ENCODE measurements at places on chromosomes 1 and 21. TPM values are rescaled to one million over a fixed set of nuclear protein-coding genes. Genes with fewer than 3 reads are reported as not detected.
A peak's percentile ranks its signal among the peaks of the same experiment; 100 is the strongest.

The AMIGO1 gene
- 2.4 TPM for total RNA-seq

The OR10R2 gene
- not detected for total RNA-seq

The NLRP3 gene
- total RNA-seq: 1.4 TPM

The RGS13 gene
- 0.59 TPM for total RNA-seq

The HRNR gene
- total RNA-seq: not detected

The NCAM2 gene
- not detected for total RNA-seq

The AQP10 gene
- not detected for total RNA-seq

The KIF26B gene
- 0.62 TPM for total RNA-seq

GRCh38 chr1:3405974-3406867, 48.2 kb upstream of the ARHGEF16 start:
- H3K27ac ChIP-seq: no peak overlapping the region
- H3K27me3 ChIP-seq: no peaks in the 10 kb centered on the region
- H3K4me1 ChIP-seq: no peaks in the 10 kb centered on the region
- H3K36me3 ChIP-seq: no peaks in the 10 kb centered on the region
- no peak for DNase-seq
- H3K4me3 ChIP-seq: no peak overlapping the region

DNA sequence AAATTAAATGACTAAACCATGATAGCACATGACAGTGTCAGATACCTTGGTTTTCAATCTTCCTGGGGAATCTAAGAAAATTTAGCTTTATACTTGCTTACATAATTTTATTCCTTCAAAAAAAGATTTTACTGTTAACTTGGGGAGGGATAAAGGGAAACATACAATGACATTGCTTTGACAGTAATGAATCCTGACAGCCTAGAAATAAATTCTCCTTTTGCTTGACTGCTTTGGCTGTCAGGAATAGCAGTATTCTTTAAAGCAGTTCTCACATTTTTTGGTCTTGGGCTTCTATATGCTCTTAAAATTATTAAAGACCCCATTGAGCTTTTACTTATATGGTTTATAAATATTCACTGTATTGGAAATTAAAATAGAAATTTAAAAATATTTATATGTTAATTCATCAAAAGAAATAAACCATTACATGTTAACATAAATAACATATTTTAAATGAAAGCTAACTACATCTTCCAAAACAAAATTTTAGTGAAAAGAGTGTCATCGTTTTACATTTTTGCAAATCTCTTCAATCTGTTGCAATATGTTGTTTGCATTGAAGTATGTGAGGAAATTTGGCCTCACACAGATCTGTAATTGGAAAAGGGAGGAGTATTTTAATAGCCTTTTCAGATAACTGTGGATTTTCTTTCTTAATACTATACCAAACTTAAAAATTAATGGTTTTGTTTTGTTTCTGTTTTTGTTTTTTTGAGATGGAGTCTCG, 16.1 kb downstream of the EPHX4 start:
- no peak overlapping the region for H3K27ac ChIP-seq
- H3K27me3 ChIP-seq: no peaks in the 10 kb centered on the region
- no peak for DNase-seq

DNA sequence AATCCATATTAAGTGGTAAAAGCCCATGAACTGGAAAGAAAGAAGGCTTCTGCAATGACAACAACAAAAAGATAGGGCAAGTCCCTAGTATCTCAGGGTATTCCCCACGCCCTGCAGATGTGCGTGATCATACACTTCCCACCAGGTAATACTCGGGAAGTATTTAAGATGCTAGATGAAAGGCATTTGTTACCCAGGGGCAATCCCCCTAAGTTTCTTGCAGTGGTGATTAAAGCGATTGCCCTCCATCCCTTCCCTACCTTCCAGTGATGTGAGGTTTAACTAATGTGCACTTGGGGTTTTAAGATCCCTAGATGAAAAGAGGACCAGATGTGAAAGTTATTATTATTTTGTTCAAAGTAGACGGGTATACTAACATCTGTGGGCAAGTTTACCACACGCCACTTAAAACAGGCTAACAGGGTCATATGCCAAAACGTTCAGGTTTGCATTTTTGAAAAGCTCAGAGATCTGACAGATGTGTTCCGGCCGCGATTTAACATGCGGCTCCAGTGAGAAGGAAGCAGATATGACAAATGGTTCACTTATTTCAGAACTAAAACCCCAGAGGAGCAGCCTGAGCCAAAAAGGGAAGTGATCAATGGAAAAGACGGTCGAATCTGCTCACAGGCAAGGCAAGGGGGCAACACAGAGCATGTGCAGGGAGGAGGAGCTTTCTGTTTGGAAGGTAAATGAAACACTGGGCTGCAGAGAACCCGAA, 17.4 kb downstream of the TIAM1 start:
- no peaks in the 10 kb centered on the region for H3K27me3 ChIP-seq
- H3K4me3 ChIP-seq: peak overlapping the region; percentile 38
- DNase-seq: peak; percentile 66
- H3K27ac ChIP-seq: peak overlapping the region; percentile 52
- no peaks in the 10 kb centered on the region for H3K36me3 ChIP-seq
- peaks cover 14% of the 10 kb centered on the region for H3K4me1 ChIP-seq

DNA sequence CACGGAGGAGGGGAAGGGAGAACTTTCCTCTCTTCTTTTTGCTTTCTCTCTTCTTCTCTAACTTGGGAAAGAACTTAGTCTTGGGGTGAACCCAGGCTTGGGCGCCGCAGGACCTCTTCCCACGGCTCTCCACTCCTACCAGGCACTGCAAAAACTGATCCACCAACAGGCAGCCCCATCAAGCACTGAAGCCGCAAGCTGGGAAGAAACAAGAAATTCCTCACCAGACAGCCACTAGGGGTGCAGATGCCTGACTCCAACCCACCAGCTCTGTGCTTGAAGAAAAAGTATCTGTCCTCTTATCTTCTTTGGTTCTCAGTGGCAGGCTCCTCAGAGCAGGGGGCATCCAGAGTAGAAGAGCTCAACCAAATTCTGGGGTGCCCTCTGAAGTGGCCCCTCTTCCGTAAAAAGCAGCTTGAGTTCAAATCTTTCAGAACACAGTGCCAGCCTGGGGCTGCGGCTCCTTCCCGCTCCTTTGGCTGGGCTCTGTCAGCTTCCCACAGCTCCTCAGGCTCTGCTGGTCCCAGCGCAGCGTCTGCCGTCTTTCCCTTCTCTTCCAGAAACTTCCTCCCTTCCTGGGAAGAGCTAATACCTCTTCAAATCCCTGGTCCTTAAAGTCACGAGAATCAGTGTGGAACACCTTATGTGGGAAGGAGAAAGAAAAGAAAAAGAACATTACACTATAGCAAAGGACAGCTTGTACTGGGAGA, 2.4 kb downstream of the SLC41A1 start:
- no peaks in the 10 kb centered on the region for H3K36me3 ChIP-seq
- DNase-seq: no peak
- H3K4me3 ChIP-seq: no peak overlapping the region
- no peak overlapping the region for H3K27ac ChIP-seq

GRCh38 chr1:53549781-53550180, 90.6 kb downstream of the DMRTB1 start:
- no peak for DNase-seq
- H3K27ac ChIP-seq: no peak overlapping the region
- no peak overlapping the region for H3K4me3 ChIP-seq
- no peaks in the 10 kb centered on the region for H3K4me1 ChIP-seq
- no peaks in the 10 kb centered on the region for H3K36me3 ChIP-seq
- H3K27me3 ChIP-seq: no peaks in the 10 kb centered on the region

DNA sequence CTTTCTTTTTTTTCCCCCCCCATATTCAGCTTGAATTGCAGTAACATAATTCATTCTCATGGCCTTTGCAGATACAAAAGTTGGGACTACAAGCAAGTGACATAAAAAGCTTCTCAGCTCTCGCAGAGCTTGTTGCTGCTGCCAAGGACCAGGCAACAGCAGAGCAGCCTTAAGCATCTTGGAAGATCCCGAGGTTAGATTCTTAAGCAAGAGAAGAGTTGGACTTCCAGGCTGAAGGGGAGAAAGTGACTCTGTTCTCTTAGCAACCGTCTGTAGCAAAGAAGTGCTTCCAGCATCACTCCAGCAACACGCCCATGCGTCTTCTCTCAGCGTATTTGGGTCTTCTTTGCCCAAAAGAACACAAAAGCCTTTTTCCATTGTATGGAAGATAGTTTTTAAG, 20.7 kb downstream of the AGT start:
- no peaks in the 10 kb centered on the region for H3K27me3 ChIP-seq
- DNase-seq: no peak
- no peak overlapping the region for H3K4me3 ChIP-seq
- no peak overlapping the region for H3K27ac ChIP-seq

GRCh38 chr1:177163844-177164379, 600 bp downstream of the ASTN1 start:
- H3K27me3 ChIP-seq: no peaks in the 10 kb centered on the region
- no peak overlapping the region for H3K27ac ChIP-seq
- DNase-seq: no peak

GRCh38 chr1:101996825-101997465, at the start of gene OLFM3:
OLFM3 (minus strand) TSS chr1:101996926.
- no peak within 1 kb of the TSS for H3K27ac ChIP-seq
- H3K4me1 ChIP-seq: no peaks in the 10 kb centered on the region
- DNase-seq: no peak
- H3K4me3 ChIP-seq: no peak within 1 kb of the TSS

- H3K36me3 ChIP-seq: no peaks in the 10 kb centered on the region
- DNase-seq: no peak
- H3K4me3 ChIP-seq: no peak overlapping the region
- no peaks in the 10 kb centered on the region for H3K27me3 ChIP-seq
- peaks cover 38% of the 10 kb centered on the region for H3K4me1 ChIP-seq
- peak overlapping the region; percentile 90 for H3K27ac ChIP-seq
These were observed 143.9 kb downstream of the HS2ST1 start for GRCh38 chr1:87058343-87058649.

DNA sequence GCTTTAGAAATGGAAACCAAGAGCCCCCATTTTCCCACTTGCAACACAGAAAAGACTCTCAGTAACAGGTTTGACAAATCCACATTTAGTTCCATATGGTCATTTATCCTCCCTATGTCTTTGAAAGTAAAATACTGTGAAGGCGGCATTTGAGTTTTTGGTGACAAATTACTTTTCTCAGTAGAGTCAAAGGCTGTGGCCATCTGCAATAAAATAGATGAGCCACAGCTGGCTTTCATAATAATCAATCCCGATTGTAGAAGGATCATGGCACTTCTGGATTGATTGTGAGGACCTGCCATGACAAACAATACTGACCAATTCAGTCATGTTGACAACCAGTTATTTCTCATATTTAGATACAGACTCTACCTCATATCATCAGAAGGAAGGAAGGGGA, 512.0 kb upstream of the ADGRL2 start:
- H3K4me3 ChIP-seq: no peak overlapping the region
- no peak for DNase-seq
- H3K27me3 ChIP-seq: no peaks in the 10 kb centered on the region
- no peaks in the 10 kb centered on the region for H3K36me3 ChIP-seq

DNA sequence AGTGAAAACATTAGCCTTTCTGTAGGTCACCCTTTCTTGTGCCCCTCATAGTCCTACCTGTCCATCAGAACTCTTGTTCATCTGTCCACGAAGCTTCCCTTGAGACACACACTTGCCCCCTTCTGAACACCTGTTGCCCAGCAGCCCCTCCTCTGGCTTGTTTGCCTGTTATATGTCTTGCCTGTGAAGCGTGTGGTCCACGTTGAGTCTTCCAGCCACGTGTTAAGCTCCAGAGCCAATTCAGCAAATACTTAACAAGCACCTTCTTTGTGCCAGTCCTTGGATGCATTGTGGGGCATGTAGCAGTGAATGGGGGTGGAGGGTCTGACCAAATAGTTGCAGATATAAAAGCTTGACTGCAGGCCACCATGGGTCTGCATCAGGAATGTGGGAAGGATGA, 66.6 kb downstream of the MAN1C1 start:
- H3K27ac ChIP-seq: no peak overlapping the region
- no peaks in the 10 kb centered on the region for H3K4me1 ChIP-seq
- H3K27me3 ChIP-seq: no peaks in the 10 kb centered on the region

DNA sequence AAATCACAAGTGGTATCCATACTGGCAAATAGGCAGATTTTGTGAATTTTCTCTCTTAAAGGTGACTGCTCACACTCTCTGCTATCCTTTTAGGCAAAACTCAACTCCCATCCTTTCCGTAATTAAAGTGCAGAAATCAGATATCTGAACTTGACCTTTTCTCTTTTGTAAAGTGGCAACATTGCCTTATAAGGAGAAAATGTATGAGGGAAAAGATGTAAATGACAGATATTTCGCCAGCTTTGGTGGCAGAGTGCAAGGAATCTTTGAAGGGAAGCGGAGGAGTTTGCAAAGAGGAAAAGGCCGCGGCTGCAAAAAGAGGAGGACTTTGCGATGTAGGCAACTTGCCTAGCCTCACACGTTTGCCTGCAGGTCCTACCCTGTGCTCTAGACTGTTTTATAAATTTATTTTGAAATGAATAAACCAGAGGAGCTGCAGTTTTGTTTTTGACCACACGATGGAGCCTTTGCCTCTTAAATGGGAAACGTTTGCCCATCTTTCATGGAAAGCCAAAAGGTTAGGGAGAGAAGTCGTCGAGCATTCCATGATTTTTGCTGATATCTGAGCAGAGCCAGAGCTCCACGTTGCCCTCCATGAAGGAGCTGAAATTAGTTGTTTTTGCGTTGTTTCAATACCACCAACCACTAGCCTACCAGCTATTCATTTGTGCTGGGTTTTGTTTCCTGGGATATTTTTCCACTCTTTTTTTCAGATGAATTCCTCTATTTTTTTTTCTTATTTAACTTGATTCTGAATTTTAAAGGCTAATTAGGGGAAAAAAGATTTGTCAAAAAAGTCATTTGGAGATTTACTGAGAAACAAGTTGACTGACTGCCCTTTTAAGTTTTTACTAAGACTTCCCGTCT, 242.3 kb downstream of the LMX1A start:
- H3K36me3 ChIP-seq: no peaks in the 10 kb centered on the region
- H3K4me1 ChIP-seq: no peaks in the 10 kb centered on the region
- no peak overlapping the region for H3K27ac ChIP-seq
- H3K27me3 ChIP-seq: peaks cover 3% of the 10 kb centered on the region

DNA sequence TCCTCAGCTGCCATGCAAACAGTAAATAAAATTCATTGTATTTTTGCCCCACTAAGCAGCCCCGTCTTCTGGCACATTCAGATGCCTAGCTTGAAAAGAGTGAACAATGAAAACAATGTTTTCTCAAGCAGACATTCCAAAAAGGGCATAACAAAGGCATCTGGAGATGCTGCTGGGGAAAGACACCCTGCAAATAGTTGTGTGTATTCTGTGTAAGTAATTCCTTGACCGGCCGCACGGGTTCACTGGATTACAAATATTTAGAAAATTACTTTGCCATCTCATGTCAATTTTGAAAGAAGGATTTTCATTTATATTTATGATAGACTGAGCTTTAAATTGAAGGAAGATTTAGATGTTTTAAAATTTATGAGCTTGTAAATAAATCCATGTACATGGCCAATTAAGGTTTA, 142.2 kb downstream of the SLC45A1 start:
- peaks cover 32% of the 10 kb centered on the region for H3K36me3 ChIP-seq
- no peak overlapping the region for H3K27ac ChIP-seq
- peaks cover 39% of the 10 kb centered on the region for H3K4me1 ChIP-seq
- no peak for DNase-seq
- H3K4me3 ChIP-seq: no peak overlapping the region

GRCh38 chr21:46443910-46444309, 14.8 kb upstream of the DIP2A start:
- H3K4me3 ChIP-seq: no peak overlapping the region
- H3K27me3 ChIP-seq: no peaks in the 10 kb centered on the region
- no peaks in the 10 kb centered on the region for H3K36me3 ChIP-seq
- H3K27ac ChIP-seq: no peak overlapping the region
- no peaks in the 10 kb centered on the region for H3K4me1 ChIP-seq

- H3K36me3 ChIP-seq: no peaks in the 10 kb centered on the region
- H3K4me1 ChIP-seq: no peaks in the 10 kb centered on the region
- H3K27me3 ChIP-seq: no peaks in the 10 kb centered on the region
- DNase-seq: no peak
- no peak overlapping the region for H3K4me3 ChIP-seq
These were observed 124.6 kb upstream of the CXADR start for GRCh38 chr21:17388226-17388625.

Data from B cell (primary cell).